ENCODE measurements at places on chromosomes 4 and X.
A peak's percentile ranks its signal among the peaks of the same experiment; 100 is the strongest.

DNA sequence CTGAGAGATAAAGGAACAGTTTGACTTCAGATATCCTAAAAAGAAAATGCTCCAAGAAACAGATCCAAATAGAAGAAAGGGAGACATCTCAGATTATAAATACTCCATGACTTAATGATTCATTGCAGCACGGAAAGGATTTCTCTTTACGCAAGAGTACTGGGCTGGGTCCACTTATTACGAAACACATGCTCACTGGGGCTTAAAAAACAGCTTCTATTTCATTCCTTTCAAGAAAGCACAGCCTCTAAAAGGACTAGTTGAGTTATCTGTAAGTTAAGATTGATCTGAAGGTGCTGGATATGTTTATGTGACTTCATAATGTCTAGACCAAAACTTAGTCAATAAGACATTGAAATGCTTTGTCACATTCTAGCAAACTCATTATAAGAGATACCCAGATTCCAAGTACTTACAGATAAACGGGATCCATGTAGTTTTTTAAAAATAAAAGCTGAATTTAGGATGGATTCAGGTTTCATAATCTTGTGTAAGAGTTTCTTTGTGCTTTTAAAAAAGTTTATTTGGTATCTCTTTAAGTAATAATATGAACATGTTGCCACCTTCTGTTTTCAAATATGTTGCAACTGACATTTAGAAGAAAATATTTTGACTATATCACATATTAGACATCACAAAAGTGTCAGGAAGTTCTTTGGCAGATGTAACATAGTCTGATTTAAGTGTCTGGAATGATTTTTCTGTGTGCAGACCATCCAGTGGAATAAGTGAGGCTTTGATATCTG is 109.5 kb upstream of the MYOZ2 start:
- no peak for DNase-seq

DNA sequence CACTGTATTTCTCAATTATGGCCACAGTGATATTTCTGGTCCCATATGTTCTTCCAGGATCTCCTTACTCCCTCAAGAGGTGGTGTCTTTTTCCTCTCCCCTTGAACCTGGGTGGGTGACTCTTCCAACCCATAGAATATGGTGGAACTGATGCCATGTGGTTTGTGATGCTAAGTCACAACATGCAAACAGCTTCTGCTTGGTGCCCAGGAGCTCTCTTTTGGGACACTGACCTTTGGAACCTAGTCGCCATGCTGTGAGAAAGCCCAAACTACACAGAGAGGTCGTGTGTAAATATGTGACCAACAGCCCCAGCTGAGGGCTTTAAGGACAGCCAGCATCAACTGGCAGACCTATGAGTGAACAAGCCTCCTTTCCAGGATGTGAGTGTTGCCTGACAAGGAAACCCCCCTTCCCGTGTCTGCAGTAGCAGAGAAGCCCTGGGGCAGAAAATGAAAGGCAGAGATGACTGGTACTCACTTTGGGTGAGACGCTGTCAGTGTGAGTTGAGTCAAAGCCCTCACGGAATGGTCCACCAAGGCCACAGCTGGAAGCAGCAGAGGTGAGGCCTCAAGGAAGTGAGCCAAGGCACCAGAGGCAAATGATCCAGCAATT is 223.4 kb downstream of the BCOR start:
- no peak for DNase-seq

DNA sequence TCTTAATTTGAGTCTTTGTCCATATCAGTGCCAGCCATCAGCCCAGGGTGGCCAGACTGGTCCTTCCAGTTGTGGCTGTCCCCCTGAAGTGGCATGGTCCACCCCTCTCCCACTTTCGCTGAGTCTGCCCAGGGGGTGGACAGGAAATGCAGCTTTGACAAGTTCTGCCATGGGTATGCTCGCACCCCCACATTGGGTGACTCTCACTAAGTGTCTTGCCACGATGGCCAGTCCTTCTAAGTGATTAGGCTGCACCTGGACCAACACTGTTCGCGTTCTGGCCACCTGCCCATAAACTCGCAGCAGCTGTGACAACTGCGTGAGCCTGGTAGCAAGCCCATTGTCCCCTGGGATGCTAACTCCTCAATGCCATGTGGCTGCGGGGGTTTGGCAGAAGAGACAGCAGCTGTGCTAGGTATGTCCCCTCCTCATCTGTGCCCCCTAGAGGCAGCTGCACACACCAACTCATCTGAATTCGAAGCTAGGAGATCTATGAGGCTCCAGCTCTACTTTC is 10.0 kb upstream of the LNX1 start:
- peak; percentile 90 for DNase-seq

DNA sequence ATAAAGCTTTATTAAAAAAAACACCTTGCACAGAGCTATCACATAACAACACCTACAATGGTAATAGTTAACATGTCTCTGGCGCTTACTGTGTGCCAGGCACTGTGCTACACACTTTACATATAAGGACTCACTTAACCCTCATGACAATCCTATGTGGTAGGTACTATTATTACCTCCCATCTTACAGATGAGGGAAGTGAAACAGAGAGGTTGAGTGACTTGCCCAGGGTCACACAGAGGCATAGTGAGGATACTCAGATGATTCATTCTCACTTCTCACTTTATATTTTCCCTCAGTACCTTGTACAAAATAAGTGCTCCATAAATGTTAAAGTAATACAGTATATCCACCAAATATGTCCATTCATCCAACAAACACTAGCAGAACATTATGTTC is 43.4 kb upstream of the IQSEC2 start:
- DNase-seq, result no peak

- DNase-seq, result peak; percentile 30
These were observed 6.7 kb downstream of the MYL5 start for GRCh38 chr4:680928-681645.

DNA sequence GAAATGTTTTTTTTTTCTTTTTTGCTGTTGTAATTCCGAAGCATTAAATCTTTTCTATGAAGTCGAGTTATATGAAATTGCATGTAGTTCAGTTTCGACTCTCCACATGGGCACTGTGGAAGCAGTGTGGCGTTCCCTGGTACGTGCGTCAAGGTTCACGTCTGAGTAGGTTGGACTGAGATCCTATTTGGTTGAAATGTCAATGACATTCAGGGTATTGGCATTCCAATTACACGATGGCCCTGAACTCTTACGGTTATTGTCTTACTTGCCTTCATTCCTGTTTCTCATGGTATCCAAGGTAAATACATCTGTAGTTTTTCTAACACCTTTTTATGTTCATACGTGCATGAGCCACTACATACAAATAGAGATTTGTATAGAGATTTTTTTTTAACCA is 128.8 kb downstream of the SORBS2 start:
- DNase-seq, result no peak

GRCh38 chrX:108438110-108438623 is at the start of gene COL4A6:
TSS of gene COL4A6 (minus strand) at chrX:108438422. CDS start at chrX:108438196, 226 bp downstream.
- DNase-seq, result no peak

- DNase-seq, result no peak
These were observed 17.6 kb upstream of the PRDM8 start for GRCh38 chr4:80179637-80180161.

GRCh38 chrX:107565015-107565414 is 63.3 kb upstream of the PRPS1 start:
- DNase-seq, result no peak

- no peak for DNase-seq
These were observed 1240.0 kb upstream of the ADGRL3 start for GRCh38 chr4:59960143-59960542.

- no peak for DNase-seq
These were observed 786 bp upstream of the ZFX start for GRCh38 chrX:24148535-24149350.

- DNase-seq, result no peak
These were observed 512 bp upstream of the ANTXR2 start for GRCh38 chr4:80073473-80074008.

DNA sequence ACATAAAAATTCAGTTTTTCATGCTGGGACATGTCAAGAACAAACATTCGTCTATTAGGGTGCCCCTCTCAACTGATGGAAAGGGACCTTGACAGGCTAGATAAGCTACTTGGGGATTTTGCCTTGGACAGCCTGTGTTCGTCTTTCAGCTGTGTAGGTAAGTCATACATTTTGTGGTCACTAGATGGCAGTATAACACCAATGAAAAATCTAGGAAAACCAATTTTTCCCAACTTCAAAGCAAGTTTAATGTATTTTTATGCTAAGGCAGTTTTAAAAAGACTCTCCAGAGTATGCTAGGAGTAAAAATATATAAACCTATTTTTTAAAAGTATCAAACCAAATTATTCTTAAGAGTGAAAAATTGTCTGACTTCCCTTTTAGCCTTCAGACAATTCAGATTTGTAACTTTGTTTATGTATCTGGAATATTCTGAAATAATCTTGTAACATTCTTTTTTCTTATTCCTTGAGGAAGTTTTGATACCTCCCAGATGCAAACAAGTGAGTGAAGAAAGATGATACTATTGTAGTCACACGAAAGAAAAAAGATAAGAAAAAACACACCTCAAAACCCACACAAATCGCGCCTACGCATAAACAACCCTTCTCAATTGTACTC is 158.3 kb downstream of the CPE start:
- peak; percentile 1 for DNase-seq

GRCh38 chr4:62162606-62163005 is 962.5 kb downstream of the ADGRL3 start:
- DNase-seq, result no peak

- no peak for DNase-seq
These were observed 72.0 kb downstream of the FRMPD4 start for GRCh38 chrX:12210196-12210815.

- peak; percentile 48 for DNase-seq
These were observed 145.4 kb upstream of the PLAC1 start for GRCh38 chrX:134803551-134804183.

Measured in NCI-H774 (cell line).